ENCODE measurements at places on chromosomes 5 and 9.

GRCh38 chr5:1914471-1914870 is 31.7 kb upstream of the IRX4 start:
- DNase-seq = no peak

DNA sequence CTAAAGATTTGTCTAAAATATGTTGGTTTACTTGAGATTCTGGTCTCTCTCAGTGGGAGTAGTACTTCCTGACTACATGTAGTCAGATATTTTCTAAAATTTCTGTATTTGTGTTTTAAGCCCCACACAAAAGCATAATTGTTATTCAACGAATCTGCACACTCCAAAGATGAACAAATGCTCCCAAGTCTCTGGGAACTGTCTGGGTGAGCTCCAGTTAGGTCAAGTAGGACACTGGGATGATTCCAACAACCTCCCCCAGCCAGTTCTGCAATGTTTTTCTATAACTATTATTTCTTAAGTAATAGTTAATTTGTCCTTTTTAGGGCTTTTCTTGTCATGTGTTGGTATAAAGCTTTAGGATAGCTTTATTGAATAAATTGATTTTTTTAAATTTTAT is 174.6 kb downstream of the FAM174A start:
- no peak for DNase-seq

DNA sequence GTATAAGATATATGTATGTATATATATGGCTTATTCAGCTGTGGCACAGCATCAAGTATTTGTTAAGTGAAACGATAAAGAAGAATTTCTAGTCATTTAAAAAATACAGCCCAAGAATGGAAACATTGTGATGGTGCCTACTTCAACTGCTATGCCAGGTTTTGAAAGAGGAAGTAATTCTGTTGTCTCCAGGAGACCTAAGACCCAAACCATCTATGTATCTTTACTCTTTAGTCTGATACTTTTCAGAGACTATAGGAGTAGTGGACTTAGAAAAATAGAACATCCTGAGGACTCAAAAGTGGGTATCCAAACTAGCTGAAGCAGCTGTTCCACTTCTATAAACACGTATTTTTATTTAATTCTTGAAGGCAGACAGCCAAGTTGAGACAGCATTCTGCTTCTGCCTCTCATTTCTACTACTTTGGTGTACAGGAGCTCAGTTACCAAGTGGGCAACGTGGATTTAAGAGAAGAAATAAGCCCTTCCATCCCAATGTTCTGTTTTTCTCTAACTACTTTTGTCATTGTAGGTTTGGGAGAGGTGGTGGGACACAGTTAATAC is 110.7 kb downstream of the RPS23 start:
- DNase-seq = no peak

GRCh38 chr5:121748686-121749085 is 103.0 kb upstream of the FTMT start:
- no peak for DNase-seq

- DNase-seq = no peak
Measured at GRCh38 chr5:40172721-40173120, 507.0 kb upstream of the PTGER4 start.

DNA sequence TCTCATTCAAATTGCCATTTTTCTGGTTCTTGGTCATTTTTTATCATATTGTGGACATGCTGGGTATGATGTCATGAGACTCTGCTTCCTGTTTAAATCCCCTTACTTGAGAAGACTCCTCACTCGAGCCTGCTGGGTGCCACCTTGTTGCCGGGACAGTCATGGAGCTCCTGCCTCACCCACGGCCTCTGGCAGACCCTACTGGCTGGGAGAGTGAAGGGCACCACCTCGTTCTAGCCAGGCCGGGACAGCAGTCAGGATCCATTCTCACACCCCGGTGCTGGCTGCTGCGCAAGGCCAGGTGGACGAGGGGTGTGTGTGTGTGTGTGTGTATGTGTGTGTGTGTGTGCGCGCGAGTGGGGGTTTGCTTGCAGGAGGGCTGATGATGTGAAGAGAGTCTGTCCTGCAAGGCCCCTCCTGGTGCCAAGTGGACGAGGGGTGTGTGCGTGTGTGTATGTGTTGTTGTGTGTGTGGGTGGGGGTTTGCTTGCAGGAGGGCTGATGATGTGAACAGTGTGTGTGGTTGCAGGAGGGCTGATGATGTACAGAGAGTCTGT is 4.4 kb downstream of the CEP72 start:
- no peak for DNase-seq

GRCh38 chr5:84032324-84032723 is 311.7 kb upstream of the HAPLN1 start:
- no peak for DNase-seq

GRCh38 chr5:98576275-98576674 is 197.2 kb upstream of the RGMB start:
- no peak for DNase-seq

- DNase-seq = no peak
Measured at GRCh38 chr5:23613566-23613965, 106.2 kb downstream of the PRDM9 start.

GRCh38 chr5:160674901-160675300 is 177.1 kb downstream of the ATP10B start:
- DNase-seq = no peak

DNA sequence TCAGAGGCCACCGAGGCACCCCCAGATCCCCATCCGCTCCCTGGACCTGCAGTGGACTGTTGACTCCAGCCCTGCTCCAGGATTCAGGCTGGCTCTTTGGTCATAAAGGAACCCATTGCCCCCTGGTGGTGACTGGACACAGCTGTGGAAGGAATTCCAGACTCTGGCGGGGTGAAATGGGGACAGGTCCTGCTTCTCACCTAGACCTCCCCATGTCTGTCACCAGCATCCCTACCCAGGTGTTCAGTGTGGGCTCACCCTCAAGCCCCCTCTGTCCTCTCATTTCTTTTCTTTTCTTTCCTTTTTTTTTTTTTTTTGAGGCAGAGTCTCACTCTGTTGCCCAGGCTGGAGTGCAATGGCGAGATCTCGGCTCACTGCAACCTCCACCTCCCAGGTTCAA is 25.5 kb upstream of the STXBP1 start:
- peak; percentile 78 for DNase-seq

GRCh38 chr5:135150767-135151166 is 116.7 kb upstream of the PITX1 start:
- no peak for DNase-seq

DNA sequence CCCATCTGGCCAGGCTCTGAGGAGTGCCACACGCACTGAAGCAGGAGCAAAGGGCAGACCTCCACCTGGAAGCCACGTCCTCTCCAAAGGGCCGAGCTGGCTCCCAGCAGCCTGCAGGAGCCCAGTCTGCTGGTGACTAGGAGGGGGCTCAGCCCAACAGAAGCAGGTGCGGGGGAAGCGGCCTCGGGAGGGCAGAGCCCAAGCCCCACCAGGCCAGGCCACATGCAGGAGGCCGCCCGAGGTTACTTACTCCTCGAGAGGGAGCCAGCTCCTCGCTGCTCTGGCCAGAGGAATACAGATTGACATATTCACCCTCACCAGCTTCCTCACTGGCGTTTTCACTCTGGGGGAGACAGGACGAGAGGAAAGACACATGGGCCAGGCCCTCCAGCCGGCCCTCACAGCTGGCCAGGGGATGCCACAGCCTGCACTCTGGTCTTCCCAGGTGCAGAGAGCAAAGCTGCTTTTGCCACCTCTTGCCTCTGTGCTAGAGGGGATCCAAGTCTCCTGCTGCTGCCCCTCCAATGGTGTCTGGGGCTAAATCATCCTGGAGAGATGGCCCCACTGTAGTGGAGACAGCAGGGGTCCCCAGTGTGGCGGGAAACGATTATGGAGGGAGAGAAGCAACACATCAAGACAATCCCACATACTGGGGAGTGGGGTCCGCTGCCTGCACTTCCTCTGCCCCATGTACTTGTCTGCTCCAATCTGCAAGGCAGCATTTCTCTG is 58.6 kb downstream of the PRRT1B start:
- no peak for DNase-seq

DNA sequence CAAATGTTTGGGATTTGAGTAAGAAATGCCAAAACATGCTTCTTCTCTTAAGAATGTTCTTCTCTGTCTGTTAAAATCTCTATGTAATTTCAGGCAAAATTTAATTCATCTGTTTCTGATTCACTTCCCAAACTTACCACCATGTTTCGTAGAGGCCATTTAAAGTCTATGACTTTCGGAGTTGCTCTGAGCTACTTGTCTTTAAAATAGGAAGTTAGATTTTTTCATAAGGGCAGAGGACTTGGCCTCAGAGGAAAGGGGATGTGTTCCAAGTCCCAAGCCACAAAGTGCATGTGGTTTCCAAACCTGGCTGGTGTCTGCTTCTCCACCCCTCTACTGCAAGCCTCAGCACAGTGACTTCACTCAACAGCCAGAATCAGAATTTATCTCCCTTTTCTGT is 111.3 kb upstream of the ADRA1B start:
- DNase-seq = no peak

DNA sequence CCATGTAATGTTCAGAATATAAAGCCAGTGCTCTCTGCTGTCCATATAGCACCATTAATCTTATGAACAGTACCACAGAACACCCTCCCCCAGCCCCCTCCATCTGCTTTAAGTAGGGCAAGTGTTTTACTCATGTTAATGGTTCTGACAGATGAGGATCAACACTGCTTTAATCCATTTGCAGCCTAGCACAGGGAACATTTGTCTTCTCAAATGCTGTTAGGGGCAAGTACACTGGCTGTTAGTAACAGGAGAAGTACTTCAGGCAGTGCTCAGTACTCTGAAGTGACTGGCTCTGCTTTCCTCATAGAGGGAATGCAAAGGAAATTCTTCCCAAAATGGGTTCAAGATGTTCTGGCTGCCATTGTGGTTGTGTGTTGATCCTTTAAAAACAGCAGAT is 202.6 kb downstream of the DCP2 start:
- no peak for DNase-seq

DNA sequence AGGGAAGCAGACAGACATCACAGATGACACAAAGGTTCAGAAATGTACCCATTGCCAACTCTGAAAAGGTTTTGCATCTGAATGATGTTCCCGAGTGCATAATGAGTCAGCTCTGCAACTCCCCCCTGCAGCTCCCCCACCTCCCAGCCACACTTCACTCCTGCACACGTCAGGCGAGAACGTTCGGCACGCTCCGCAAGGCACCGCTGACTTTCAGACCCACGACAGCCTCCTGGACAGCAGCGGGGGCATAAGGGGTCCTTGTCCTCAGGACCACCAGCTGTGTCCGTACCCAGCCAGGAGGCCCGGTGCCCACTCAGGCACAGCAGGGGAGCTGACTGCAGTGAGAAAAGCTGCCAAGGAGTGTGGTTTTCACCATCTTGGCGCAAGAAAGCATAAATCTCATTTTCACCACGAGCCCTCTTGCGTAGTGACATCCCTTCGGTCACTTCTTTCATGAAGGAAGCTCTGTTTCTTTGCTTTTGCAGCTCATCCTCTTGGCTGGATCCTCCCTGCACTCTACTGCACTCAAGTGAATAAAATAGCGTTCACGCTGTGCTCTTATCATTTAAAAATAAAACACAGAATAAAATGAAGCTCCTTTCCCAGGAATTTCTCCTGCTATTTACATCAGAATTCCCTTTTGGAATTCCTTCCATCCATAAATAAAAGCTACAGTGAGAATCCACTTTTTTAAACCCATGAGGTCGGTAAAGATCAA is 9.9 kb downstream of the GFPT2 start:
- DNase-seq = no peak

- DNase-seq = peak; percentile 58
Measured at GRCh38 chr9:74777136-74777879, 110.4 kb downstream of the TRPM6 start.

DNA sequence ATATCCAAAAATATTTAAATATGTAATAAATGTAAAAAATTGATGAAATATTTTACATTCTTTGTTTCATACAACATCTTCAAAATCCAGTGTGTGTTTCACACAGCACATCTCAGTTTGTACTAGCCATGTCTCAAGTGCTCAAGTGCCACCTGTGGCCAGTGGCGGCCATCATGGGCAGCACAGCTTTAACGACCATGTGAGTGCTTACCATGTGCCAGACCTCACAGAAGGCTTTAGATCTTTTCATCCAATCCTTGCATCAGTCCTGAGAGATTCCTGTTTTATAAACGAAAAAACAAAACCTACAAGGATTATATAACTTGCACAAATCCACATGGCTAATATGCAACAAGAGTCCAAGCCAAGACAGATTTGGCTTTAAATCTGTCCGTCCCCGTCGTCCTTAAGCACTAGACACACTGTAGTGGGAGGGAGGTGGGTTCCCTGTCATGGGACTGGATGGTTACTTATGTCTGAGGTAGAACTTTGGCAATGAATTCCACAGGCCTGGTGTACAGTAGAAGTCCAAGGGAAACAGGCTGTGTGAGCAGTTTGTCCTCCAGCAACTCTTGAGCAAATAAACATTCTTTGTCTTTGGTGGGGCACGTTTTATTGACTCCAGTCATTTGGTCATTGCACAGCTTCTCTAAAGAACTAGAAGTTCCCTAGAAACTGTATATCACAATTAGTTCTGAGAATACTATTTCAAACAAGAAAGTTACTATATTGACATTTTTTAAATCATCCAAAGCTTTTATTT is 25.0 kb upstream of the F2R start:
- DNase-seq = no peak

DNA sequence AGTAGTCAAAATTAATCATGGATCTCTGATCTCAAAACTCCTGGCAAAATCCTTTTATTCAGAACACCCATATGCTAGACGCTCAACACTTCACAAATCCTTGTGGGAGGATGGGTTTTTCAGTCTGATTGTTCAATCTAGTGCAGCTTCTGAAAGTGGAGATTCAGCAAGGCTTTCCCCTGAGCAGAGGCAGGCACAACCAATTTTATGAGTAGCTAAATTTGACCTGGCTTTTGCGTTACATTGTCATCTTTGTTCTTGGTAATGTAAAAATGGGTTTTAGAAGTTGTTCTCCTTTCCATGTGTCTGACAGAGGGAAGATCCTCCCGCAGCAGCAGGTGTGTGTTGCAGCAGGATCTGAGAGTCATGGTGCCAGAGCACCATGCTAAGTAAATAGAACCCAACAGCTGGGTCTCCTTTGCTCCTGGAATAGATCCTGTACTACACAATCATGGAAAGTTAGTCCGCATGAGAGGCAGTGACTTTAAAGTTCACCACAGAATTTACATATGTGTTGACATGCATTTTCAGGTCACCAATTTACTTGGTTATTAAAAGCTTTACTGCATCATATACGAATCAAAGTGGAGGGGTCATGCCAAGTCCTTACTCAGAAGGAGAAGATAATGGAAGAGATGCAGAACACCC is 70.1 kb upstream of the MEF2C start:
- no peak for DNase-seq

DNA sequence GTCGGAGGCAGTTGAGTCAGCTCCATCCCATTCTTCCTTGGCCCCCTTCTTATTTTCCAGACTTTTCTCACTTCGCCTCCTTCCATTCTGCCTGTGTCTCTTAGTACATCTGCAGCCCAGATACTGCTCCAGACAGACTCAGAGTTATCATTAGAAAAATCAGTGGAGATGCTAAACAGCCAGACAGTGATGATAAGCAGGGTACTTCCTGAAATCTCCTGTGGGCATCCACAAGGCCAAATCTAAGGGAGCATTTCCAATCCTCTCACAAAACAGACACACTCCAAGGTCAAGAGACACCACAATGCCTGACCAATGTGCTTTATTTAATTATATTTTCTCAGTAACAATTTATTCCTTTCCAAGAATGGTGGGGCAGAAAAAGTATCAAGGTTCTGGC is 14.5 kb upstream of the RLN1 start:
- no peak for DNase-seq

- no peak for DNase-seq
Measured at GRCh38 chr5:154197801-154198491, 7.4 kb downstream of the GALNT10 start.
